ENCODE measurements at places on chromosomes 7 and 10. TPM values are rescaled to one million over a fixed set of nuclear protein-coding genes. Genes with fewer than 3 reads are reported as not detected.

DNA sequence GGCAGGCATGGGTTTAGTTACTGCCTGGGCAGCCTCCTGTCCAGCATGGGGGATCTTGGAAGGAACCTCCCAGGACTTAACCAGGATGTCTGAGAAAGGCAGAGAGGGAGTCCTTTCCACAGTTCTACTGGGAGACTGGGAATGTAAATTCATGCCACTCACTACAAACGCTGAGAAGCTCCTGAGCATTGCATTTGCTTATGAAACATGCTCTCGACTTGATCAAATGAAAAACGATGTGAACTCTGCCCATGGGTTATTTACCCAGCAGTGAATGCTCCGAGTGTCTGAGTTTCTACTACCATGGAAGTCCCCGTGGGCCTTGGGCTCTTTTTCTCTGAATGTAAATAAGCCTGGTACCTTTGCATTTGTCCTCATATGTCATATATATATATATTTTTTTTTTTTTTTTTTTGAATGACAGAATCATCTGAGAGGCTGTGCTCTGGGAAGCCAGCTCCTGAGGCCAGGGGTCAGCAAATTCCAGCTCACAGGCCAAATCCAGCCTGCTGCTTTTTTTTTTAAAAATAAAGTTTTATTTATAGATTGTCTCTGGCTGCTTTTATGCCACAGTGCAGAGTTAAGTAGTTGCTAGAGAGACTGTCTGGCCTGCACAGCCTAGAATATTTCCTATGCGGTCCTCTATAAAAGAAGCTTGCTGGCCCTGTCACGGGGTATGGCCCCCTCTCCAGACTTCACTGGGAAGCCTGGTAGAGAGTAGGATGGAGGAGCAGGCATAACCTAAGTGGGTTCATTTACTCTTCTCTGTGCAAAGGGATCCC lies 21.4 kb upstream of the RAPGEF5 start:
- DNase-seq = no peak

Gene PNLIP
- total RNA-seq = not detected

GRCh38 chr10:112313911-112314310 lies 30.7 kb downstream of the TECTB start:
- DNase-seq = no peak

DNA sequence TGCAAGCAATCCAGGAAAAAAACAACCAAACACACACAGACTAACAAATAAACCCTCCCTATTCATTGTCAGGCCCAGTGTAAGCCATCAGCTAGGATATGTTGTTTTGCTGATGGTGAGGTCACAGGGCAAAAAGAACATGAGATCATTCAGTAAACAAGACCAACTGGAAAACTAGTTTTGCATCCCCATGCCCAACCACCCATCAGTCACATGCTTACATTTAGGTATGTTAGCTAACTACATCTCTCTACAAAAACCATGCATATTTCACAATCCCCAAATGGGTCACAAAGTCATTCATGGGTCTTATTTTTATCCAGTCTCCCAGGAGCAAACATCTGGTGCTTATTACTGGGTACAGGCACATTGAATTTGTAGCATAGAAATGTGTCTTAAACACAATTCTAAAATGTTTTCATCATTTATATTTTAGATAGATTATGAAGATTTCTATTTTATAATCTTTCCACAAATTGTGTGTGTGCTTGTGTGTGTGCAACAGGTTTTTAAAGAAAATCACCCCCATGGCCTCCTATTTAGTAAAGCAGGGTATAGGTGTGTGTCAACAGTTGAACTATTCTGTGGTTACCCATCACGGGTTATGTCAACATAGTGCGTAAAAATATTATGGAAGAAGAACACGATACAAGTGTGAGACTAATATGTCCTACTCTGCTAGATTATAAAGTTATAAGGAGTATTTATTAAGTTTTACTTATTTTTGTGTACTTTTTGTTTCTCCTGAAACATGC lies 103.8 kb upstream of the AKR1E2 start:
- DNase-seq = no peak

Gene BMPER
- 2.5 TPM for total RNA-seq

GRCh38 chr7:84364708-84365107 lies 170.1 kb upstream of the SEMA3A start:
- no peak for DNase-seq

Gene PRLHR
- total RNA-seq = not detected

DNA sequence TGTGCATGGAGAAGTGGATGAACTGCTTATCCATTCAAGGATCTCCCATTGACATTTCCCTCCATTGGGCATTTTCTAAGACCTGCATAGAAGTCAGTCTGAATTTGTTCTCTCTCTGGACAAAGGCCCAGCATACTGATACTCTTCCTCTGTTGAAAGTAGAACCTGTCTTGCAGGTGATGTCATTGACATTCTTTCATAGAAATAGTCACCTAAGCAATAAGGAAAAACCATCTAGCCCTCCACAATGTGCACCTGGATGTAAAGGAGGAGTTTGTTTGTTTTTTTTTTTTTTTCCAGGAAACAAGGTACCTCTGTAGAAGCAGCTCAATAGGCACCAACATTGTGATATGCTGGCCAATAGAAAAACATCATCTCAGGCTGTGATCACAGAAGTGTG lies 150.4 kb downstream of the DPY19L1 start:
- no peak for DNase-seq

- no peak for DNase-seq
Measured at GRCh38 chr10:59854571-59854970, 51.8 kb downstream of the CCDC6 start.

DNA sequence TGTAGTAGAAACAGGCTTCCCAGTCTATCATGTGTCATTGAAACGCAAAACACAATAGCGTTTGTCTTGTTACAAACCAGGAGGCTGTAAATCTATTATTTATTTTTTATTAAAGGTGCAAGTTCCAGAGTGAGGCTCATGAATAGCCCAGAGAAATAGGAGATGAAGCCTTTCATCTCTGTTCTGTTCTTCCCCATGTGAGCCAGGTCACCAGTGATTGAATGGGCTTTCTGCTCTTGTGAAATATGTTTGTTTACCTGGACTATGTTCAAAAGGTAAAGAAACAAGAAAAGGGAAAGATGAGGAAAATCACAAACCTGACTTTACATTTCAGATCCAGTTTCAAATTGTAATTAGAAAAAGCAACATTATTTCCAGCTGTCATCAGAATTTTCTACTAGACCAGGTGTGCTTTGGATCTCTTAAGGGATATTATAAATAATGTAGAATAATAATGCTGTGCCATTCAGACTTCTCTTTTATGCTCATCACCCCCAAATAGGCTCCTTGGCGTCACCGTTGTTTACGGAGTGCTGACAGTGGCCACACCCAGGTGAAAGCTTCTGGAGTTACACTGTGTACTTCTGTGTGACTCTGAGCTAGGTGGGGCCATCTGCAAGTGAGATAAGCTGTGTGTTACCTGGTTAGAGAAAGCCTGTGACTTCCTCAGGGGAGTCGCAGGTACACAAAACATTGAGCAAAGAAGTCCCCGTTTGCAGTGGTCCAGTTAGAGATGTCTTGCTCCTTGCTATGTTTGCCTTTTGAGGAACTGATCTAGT lies 274.9 kb downstream of the SDK1 start:
- DNase-seq = no peak

- DNase-seq = no peak
Measured at GRCh38 chr10:122115874-122116273, 126.9 kb downstream of the TACC2 start.

Gene NANOS1
- 1.2 TPM for total RNA-seq

Gene ADAM8
- total RNA-seq = 1.5 TPM

Data from endothelial cell (in vitro differentiated cells).